ENCODE measurements at places on chromosomes 5 and 9.

DNA sequence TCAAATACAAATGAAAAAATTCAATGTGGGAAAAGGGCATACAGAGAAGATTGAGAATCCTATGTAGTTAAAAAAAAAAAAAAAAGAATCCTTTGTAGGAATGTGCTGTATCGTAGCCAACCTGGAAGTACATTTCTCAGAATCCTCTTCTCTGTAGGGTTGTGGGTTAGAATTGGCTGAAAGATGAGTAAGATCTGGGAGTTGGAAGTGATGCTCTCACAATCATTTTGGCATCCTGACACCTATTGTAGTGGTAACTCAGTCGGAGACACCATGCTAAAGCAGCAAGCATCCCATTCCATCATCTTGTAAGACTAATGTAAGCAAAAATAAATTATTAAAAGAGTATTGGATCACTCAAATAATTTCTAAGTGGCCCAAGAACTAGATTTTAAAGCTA is 30.6 kb downstream of the MRPL22 start:
- DNase-seq: no peak

DNA sequence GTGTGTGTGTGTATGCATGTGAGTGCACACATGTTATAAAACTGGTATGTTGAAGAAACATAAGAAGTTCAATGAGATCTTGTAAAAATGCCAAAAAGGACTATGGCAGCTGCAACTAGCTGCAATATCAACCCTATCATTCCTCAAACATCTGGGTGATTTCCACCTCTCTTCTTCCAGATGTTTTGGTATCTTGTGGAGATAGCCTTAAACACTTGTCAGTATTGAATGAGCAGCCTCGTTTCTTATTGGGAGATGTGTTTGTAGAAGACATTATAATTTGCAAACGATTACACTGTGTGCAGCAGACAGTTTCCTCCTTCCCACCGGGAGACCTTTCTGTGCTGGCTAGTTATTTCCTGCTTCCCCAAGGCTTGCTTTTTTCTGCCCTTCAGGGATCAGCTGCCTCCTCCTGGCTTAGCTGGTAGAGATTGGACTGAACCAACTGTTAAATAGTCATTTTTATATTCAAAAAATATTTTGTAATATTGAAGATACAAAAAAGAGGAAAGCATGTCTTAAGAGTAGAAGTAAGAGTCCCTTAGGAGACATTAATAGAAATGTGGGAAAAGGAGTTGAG is 168.4 kb upstream of the MPDZ start:
- DNase-seq: no peak

DNA sequence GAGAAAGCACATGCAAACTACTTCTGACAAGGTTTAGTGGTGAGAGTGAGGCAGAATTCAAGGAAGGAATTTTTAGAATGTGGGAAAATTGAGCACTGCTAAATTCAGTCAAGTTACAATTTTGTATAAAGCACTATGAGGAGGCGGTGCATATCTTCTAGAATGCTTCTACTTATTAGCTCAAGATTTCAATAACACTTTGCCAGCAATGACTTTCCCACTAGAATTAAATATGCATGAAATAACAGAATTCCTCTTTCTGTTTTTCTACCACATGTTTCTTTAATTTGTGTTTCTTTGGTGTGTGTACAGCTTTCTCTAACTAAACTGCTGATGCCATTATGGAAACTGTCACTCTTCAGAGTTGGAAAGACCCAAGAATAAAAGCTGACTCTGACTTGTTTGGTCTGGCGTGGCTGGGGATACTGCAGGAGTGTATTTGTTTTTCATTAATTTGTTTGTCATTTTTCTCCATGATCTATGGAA is 163.5 kb downstream of the ARSB start:
- DNase-seq: no peak

DNA sequence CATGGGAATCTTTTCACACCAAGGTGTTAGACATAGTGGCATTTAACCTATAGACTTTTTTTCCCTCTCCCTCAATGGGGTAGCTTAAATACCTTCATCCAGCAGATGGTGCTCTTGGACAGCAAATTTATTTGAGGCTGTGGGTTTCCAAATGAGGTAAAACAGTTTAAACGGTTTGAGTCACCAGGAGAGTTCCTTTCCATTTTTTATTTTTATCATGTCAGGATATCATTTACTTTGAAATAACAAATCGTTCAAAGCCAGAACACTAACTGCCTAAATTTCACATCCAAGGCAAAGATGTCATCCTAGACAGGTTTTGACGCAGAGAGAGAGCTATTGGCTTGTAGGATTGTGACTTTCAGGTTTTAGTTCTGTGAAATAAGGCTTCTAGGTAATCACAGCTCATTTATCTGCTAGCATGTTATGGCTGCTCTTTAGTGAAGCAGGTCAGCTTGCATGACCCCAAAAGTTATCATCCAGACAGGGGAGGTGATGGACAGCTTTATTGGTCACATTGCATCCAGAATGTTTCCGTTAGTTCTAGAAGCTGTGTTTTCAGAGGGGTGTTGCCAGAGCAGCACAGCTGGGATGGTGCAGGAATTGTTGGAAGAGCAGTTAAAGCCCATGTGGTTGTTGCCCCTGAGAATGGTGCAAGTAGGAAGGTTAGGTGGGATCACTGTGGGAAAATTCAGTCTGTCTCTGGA is 69.8 kb downstream of the KDM4C start:
- peak; percentile 67 for DNase-seq

- no peak for DNase-seq
Measured at GRCh38 chr5:181212080-181212479, 7.1 kb upstream of the TRIM7 start.
